ENCODE measurements at places on chromosomes 1 and 21. TPM values are rescaled to one million over a fixed set of nuclear protein-coding genes. Genes with fewer than 3 reads are reported as not detected.

GRCh38 chr1:214540324-214540723, 11.1 kb downstream of the PTPN14 start:
- DNase-seq, result no peak

DNA sequence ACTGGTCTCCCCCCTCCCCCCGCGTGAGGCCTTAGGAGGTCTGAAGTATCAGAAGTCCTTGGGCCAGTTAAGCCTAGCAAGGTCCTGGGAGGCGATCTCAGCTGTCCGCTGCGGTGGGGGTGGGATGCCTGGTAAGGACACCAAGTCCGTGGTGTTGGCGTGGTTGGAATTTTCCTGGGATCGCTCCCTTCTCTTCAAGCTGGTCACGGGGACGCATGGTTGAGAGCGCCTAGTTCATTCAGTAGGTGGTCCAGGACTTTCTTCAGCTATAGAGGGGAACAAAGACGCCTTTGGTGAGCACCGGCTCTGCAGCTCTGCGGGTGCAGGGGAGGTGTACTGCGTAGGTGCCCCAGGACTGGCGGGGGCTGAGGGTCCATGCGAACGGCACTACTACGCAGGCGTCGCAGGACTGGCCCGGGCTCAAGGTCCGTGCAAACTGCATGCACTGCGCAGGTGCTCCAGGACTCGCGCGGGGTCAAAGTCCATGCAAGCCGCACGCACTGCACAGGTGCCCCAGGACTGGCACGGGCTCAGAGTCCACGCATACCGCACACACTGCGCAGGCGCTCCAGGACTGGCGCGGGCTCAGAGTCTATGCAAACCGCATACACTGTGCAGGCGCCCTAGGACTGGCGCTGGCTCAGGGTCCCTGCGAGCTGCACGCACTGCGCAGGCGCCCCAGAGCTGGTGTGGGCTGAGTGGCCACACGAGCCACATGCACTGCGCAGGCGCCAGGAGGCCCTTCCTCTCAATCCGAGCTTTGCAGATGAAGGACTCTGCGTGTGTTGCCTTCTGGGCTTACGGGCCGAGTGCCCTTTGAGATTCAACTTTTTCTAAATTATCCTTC, 36.6 kb upstream of the HMGN1 start:
- DNase-seq, result peak; percentile 48

INSRR gene
- total RNA-seq, result 6.9 TPM

GRCh38 chr1:212139526-212140135, 104.1 kb downstream of the DTL start:
- no peak for DNase-seq

PDE4B gene
- 7.2 TPM for total RNA-seq
